Cortex of kidney (tissue), 1 donor: ENCODE measurements at places on chromosomes 1 and 21.

- no peak for DNase-seq
Measured at GRCh38 chr1:41580520-41581172, 96.2 kb upstream of the EDN2 start.

- no peak for DNase-seq
Measured at GRCh38 chr1:56703747-56704146, 58.6 kb downstream of the PRKAA2 start.

- DNase-seq, result no peak
Measured at GRCh38 chr1:56153276-56153675, 426.1 kb downstream of the PLPP3 start.

DNA sequence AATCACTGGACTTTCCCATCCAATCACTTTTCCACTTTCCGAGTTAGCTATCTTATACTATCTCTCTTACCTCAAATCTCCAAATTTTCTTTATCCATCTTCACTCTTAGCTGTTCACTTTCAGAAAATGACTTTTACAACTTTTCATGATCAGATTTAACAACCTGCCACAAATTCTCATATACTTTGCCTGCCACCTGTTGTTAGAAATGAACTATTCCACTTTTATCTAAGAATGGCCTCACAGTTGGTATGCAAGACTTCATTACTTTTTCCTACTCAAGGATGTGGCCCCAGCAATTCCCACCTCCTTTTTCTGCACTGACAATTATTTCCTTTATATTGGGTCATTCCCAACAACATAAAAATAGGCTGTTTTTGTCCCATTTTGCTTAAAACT lies 93.6 kb upstream of the DEPDC1 start:
- no peak for DNase-seq

GRCh38 chr1:200899015-200899386 lies 4.3 kb downstream of the INAVA start:
- no peak for DNase-seq

DNA sequence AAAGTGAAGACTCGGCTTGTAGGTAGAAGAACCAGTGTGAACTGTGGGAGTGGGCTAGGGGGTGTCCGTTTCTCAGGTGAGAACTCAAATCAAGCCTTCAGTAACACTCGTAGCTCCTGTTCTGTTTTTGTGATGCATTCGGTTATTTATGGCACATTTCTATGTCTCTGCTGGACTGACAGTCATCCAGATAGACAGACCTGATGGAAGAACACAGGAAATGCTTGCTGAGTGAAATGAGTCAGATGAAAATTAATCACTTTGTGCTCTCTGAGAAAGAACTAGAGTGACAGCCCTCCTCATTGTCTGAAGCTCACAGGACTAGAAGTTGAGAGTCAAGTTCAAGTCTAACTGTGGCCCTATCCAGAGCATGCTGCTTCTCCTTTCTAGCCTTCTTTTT lies 360.1 kb upstream of the PLXNA2 start:
- DNase-seq, result no peak

DNA sequence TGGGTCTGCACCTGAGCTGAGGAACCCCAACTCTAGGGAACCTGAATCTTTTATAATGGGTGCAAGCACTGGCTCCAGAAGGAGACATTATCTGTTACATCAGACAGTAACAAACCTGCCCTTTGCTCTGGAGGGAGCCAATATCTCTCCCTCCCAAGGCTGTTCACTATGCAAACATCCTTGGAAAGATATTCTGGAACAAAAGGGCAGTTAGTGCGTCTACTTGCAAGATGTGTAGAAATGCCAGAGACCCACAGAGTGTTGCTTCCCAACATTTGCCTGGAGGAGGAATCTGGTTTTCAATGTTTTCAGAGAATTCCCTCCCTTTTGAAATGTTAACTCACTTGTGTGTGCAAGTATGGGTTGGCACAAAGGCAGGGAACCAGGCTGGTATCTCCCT lies 31.9 kb downstream of the UMODL1 start:
- DNase-seq, result no peak

DNA sequence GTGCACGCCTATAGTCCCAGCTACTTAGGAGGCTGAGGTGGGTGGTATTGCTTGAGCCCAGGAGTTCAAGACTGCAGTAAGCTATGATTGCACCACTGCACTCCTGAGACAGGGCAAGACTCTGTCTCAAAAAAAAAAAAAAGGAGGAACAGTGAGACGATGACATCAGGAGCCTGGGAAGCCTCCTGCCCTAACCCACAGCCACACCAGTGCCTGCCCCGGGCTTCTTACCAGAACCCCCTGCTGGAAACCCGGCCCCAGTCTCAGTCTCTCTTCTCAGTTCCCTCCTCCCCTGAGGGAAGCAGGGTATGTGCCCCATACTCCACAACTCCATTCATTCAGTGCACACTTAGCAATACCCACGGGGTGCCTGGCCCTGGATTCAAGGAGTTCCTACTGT lies 9.1 kb downstream of the COL8A2 start:
- no peak for DNase-seq

DNA sequence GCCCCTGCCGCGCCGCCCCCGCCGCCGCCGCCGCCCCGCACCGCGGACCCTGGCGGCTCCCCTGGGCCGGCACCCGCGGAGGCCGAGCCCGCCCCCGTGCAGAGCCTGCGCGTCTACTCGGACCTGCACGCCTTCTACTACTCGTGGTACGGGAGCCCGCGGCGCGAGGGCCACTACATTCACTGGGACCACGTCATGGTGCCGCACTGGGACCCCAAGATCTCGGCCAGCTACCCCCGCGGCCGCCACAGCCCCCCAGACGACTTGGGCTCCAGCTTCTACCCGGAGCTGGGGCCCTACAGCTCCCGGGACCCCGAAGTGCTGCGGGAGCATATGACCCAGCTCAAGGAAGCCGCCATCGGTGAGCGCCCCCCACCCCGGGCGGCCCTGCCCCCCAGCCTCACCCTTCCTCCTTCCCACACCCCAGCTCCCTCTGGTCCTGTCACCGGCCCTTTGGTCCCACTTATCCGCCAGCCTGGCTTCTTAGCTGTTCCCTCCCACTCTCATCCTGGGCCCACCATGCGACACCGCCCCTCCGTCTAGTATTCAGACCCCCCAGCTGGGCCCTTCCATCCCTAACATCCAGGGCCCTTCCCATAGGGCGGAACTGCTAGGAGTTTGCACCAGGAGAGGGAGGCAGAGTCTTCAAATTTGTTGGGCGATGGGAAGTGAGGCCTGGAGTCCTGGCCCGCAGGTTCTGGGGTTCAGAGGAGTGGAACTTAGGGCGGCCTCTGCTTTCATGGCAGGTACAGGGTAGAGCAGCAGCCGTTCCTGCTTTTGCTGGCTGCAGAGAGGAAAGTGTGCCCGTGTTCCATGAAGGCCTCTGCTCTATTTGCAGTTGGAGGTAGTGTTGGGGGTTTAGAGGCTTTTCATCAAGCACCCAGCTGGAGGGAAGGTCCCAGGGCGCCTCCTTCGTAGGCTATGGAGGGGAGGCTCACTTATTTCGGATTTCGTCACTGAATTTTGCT lies 1.0 kb downstream of the MANEAL start:
- no peak for DNase-seq

GRCh38 chr1:100430325-100430756 lies 78.0 kb downstream of the CDC14A start:
- DNase-seq, result no peak

- DNase-seq, result no peak
Measured at GRCh38 chr1:119364640-119365039, 3.9 kb upstream of the HAO2 start.

DNA sequence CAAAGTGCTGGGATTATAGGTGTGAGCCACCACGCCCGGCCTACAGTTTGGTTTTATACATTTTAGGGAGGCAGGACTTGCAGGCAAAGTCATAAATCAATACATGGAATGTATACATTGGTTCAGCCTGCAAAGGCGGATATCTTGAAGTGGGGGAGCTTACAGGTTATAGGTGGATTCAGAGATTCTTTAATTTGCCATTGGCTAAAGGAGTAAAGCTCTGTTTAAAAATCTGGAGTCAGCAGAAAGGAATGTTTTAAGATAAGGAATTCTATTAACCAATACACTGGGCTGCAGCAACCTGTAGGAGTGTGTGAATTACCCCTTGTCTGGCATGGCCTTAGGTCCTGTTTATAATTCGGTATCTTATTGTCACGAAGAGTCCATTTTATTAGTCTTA lies 57.6 kb downstream of the OPTC start:
- DNase-seq, result no peak

DNA sequence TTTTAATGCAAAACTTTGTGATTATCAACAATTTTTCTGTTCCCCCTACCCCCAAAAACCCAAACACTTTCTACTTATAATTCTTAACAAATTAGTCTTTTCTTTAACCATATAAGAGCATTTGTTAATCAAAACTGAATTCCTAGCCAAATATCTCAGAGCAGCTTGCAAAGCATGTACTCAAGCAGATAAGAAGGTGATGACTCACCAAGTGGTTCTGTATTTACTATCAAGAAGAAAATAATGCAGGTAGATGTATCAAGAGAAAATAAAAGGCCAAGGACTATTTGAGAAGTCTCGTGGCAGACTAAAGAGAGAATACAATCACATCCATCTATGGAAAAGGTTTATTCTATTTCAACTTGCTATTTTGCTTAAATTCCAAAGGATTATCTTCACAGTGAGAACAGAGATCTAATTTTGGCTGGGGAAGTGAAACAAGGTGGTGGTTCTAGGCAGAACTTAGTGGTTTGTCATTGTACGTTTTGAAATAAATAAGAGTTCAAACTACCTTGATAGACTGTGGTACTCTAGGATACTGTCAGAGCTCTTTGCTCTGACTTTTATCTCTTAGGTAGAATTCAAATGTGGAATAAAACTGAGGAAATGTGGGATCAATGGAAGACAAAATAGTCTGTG lies 94.7 kb upstream of the NRIP1 start:
- DNase-seq, result no peak

- DNase-seq, result no peak
Measured at GRCh38 chr1:97053268-97053667, 331.7 kb downstream of the PTBP2 start.

DNA sequence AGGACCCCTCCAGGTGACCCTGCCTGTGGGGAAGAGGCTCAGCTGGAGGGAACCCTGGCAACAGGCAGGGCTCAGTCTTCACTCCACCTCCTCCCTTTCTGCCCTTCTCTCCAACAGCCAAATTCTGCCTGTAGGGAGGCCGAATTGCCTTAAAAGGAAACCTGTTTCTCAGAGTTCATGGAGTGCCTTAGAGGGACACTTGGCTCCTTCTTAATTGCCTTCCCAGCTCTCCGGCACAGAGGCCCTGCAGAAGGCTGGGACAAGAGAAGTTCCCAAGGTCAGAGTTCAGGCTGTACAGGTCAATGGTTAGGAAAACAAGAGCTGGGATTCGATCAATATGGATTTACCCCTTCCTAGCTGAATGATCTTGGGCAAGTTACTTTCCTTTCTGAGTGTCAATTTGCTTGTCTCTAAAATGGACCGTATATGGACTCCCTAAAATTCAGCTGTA lies 6.2 kb downstream of the CSRP1 start:
- no peak for DNase-seq

GRCh38 chr1:37323486-37324377 lies 150.6 kb upstream of the ZC3H12A start:
- no peak for DNase-seq

DNA sequence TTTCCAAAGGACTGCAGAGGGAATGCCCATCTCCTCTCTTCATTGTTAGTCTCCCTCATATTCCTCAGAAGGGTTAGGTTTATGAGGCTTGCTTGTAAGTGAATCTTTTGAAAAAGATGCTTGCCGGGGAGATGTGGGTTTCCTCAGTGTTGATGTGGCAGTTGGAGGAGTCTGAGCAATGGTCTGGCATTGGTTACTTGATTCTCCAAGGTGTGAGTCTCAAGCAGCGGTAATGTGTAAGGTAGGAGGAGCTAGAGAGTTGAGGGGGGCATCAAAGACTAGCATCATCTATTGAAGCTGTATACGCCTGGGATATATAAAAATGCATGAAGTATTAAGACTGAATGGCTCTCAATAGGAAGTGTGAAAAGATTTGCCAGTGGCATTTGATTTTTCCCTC lies 21.5 kb downstream of the KHDRBS1 start:
- no peak for DNase-seq

GRCh38 chr1:14835725-14836124 lies 237.2 kb downstream of the KAZN start:
- no peak for DNase-seq

- no peak for DNase-seq
Measured at GRCh38 chr1:41670217-41670957, 185.9 kb upstream of the EDN2 start.

DNA sequence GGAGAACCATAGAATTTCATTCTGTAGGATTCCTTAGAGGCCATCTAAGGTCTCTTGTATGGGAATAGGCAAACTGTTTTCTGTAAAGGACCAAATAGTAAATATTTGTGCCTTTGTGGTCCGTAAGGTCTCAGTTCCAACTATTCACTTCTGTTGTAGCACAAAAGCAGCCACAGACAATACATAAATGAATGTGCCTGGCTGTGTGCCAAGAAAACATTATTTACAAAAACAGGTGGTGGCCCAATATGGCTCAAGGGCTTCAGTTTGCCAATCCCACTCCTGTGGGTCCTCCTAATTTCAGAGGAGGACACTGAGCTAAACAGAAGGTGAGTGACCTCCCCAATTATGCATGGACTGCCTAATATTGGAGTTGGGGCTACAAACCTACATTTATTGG lies 67.6 kb upstream of the EDEM3 start:
- no peak for DNase-seq

DNA sequence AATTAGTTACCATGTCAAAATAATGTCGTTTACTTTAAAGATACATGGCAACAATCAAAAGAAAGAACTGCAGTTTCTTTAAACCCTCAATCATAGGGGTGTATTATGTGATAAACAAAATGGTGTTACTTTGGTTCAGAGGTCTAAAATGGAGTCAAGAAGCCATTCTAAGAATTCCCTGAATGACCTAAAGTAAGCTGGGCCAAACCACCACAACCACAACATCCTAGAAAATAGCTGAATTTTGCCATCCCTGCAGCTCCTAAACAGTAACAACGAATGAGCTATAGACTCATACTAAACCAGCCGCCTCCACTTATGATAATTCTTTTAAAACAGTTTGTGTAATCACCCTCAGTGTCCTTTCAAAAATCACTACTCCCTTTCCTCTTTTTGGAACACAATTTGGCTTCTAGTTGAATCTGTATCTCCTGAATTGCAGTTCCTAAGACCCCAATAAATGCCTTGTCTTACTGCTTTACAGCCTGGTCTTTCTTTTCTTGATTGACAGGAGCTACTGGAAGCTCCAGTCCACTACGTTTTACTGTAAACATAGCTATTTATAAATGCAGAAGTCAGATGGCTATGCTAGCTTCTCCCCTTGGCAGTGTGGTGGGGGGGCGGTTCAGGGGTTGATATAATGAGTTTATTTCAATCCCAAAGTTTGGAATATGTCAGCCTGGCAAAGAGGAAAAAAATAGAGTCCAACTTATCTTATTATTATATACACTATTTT lies 84.3 kb downstream of the PLPPR4 start:
- no peak for DNase-seq

GRCh38 chr1:41025979-41026819 lies 4.7 kb upstream of the SLFNL1 start:
- DNase-seq, result no peak

GRCh38 chr1:202858789-202859414 lies 30.0 kb downstream of the RABIF start:
- DNase-seq, result no peak
